ENCODE measurements at places on chromosomes 11 and 22.

- H3K27me3 ChIP-seq, result no peaks in the 10 kb centered on the region
- no peak for DNase-seq
- no peaks in the 10 kb centered on the region for H3K36me3 ChIP-seq
- H3K4me3 ChIP-seq, result no peak overlapping the region
- no peaks in the 10 kb centered on the region for H3K4me1 ChIP-seq
Measured at GRCh38 chr22:32712644-32713355, 88.7 kb upstream of the TIMP3 start.

- H3K27ac ChIP-seq, result no peak within 1 kb of the TSS
- H3K36me3 ChIP-seq, result no peaks in the 10 kb centered on the region
- peaks cover 32% of the 10 kb centered on the region for H3K27me3 ChIP-seq
Measured at GRCh38 chr22:50261615-50262459, at the start of gene MAPK12. Gene MAPK12, minus strand, starts transcription at chr22:50261683. Its CDS starts 174 bp downstream, at chr22:50261509.

- H3K4me1 ChIP-seq, result no peaks in the 10 kb centered on the region
- no peaks in the 10 kb centered on the region for H3K36me3 ChIP-seq
- H3K27me3 ChIP-seq, result no peaks in the 10 kb centered on the region
- H3K27ac ChIP-seq, result no peak overlapping the region
- no peak overlapping the region for H3K4me3 ChIP-seq
Measured at GRCh38 chr22:17829695-17830042, 55.4 kb upstream of the BID start.

GRCh38 chr11:18769802-18770456, 21.7 kb downstream of the PTPN5 start:
- H3K4me1 ChIP-seq, result peaks cover 27% of the 10 kb centered on the region
- H3K4me3 ChIP-seq, result no peak overlapping the region
- peak; percentile 64 for DNase-seq
- H3K36me3 ChIP-seq, result no peaks in the 10 kb centered on the region
- H3K27me3 ChIP-seq, result no peaks in the 10 kb centered on the region

DNA sequence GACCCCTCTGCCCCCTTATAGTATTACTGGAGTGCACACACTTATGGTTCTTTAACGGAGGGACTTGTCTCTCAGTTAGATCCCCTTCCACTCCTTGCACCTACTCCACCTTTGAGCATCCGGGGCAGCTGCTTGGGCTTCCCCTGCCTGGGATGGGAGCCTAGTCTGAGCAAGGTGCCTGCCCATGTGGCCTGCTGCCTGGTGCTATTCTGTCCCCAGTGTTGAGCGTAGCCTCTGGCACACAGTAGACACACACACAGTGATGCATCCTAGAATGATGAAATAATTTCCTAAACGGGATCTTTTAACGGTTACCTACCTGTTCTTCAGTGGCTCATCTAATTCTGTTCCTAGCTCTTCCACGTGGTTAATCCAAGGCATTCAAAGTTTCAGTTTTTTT, 22.4 kb downstream of the PPFIA1 start:
- H3K27me3 ChIP-seq, result no peaks in the 10 kb centered on the region
- no peak overlapping the region for H3K27ac ChIP-seq
- H3K36me3 ChIP-seq, result peaks cover 35% of the 10 kb centered on the region
- no peak overlapping the region for H3K4me3 ChIP-seq
- no peak for DNase-seq

DNA sequence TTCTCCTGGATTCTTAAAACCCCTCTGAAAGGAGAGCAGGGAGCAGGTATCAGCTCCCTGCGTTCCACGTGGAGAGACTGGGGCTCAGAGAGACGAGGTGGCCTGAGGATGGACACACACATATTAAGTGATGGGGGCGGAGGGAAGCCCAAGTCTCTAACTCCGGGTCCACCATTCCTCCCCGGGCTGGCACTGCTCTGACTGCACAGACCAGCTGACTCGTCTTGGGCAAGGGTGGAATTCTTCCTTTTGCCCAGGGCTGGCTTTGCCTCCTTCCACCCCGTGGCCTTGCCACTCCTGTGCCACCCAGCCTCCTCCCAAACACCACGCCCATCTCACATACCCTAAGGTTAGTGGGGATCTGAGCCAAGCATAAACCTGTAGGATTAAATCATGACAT, 65.0 kb downstream of the BUD13 start:
- H3K4me1 ChIP-seq, result peaks cover 30% of the 10 kb centered on the region
- H3K36me3 ChIP-seq, result no peaks in the 10 kb centered on the region
- peaks cover 39% of the 10 kb centered on the region for H3K27me3 ChIP-seq
- no peak overlapping the region for H3K27ac ChIP-seq
- DNase-seq, result no peak
- peak overlapping the region; percentile 46 for H3K4me3 ChIP-seq

DNA sequence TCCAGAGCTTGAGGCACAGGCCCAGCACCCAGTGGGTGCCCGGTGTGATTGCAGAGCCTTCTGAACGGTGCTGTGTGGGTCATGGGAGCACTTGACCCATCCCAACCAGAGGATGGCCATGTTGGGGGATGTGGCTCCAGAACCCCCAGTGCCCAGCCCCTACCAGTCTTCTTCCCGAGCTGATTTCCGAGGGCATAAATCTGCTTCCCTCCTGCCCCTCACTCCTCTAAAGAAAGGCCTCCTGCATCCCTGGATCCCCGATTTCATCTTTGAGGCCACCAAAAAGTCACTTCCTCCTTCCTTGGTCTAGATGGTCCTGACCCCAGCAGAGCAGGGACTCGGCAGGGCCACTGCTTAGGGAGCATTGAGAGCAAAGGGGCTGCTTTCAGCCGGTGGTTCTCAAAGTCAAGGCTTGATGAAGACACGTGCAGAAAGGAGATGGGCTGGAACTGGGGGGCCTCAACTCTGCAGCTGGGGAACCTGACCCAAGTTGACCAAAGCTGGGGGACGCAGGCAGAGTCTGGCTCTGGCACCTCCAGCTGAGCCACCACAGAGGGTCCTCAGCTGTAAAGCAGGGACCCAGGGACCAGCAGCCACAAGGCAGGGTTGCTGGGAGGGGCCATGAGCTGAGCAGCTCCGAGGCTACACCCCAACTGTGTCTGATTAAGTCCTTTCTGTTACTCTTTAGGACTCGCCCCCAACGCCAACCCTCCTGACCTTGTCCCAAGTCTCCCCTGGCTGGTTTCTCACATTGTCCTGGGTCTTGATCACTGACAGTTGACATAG, 56.6 kb downstream of the LINC01488 start:
- H3K27ac ChIP-seq, result no peak overlapping the region
- H3K27me3 ChIP-seq, result no peaks in the 10 kb centered on the region
- no peaks in the 10 kb centered on the region for H3K4me1 ChIP-seq
- H3K4me3 ChIP-seq, result no peak overlapping the region
- no peak for DNase-seq

GRCh38 chr11:31246451-31247165, 122.9 kb downstream of the DCDC1 start:
- no peak for DNase-seq
- H3K27ac ChIP-seq, result no peak overlapping the region
- H3K36me3 ChIP-seq, result no peaks in the 10 kb centered on the region
- H3K4me1 ChIP-seq, result peaks cover 47% of the 10 kb centered on the region
- no peaks in the 10 kb centered on the region for H3K27me3 ChIP-seq

DNA sequence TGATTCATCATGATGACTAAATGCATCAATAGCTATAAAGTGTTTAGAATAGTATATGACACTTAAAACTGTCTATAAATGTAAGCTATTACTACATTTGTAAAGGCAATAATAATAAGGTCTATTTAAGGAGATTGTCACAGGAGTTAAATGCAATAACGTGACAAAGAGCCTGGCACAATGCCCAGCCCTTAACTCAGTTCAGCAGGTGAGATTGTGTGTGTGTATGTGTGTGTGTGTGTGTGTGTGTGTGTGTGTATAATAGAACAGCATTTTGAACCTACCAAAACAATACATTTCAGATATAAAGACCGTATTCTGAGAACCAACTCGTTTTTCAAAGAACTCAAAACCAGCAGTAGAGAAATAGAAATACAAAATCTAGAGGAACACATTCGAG, 177.5 kb downstream of the MYO18B start:
- H3K4me1 ChIP-seq, result peaks cover 28% of the 10 kb centered on the region
- no peak overlapping the region for H3K4me3 ChIP-seq

DNA sequence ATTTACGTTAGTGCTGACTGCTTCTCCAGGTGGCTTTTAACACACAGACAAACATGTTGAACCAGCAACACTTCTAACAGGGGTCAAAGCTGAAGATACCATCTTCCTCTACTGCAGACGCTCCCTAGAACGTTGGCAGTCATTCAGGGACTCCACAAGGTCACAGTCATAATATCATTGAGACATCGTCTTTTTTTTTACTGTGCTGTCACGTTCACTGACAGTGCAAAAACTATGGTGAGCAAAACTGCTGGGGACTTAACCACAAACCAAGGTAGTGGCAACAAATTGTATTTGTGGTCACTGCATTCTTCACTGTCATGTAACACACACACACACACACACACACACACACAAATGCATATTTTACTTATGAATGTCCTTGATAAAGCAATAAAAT, 244.9 kb downstream of the CASP12 start:
- no peak overlapping the region for H3K27ac ChIP-seq
- no peak overlapping the region for H3K4me3 ChIP-seq
- peaks cover 7% of the 10 kb centered on the region for H3K4me1 ChIP-seq
- no peaks in the 10 kb centered on the region for H3K27me3 ChIP-seq

GRCh38 chr11:76837696-76838677, 22.7 kb upstream of the ACER3 start:
- DNase-seq, result peak; percentile 8
- H3K27me3 ChIP-seq, result no peaks in the 10 kb centered on the region
- no peaks in the 10 kb centered on the region for H3K36me3 ChIP-seq
- no peak overlapping the region for H3K27ac ChIP-seq
- H3K4me1 ChIP-seq, result 0 out of 2 replicates have a peak, but pooled peaks cover 5% of the 10 kb centered on the region
- H3K4me3 ChIP-seq, result no peak overlapping the region

DNA sequence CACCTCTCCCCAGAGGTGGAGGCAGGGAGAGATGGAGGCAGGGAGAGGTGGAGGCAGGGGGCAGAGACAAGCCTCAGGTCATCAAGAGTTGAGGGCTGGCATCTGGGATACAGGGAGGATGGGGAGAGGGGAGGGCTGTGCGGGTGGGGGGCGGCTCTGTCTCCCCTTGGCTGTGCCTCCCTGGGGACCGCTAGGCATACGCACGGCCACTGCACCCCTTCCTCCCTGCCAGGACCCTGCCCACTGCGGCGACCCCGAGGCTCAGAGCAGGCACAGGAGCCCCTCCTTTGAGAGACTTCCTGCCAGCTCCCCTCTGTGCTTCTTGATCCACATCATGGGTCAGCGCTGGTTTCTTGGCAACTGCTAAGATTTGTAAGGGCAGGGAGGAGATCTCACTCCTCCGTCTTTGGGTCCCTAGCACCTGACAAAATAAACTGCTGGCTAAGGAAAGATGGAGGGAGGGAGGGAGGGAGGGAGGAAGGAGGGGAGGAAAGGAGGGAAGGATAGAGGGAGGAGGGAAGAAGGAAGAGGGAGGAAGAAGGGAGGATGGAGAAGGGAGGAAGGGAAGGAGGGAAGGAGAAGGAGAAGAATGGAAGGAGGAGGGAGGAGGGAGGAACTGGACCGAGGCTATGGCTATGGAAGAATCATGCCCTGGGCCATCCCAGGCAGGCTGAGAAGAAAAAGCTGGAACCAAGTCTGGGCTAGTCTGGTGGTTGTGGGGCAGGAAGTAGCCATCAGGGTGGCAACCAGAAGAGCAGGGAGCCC, 18.5 kb downstream of the PRR33 start:
- H3K4me1 ChIP-seq, result no peaks in the 10 kb centered on the region
- DNase-seq, result no peak
- H3K36me3 ChIP-seq, result no peaks in the 10 kb centered on the region
- H3K27ac ChIP-seq, result no peak overlapping the region

GRCh38 chr11:120168960-120169681, 31.2 kb upstream of the TRIM29 start:
- H3K4me3 ChIP-seq, result peak overlapping the region; percentile 76
- no peaks in the 10 kb centered on the region for H3K36me3 ChIP-seq
- H3K4me1 ChIP-seq, result peaks cover 6% of the 10 kb centered on the region
- no peak overlapping the region for H3K27ac ChIP-seq

DNA sequence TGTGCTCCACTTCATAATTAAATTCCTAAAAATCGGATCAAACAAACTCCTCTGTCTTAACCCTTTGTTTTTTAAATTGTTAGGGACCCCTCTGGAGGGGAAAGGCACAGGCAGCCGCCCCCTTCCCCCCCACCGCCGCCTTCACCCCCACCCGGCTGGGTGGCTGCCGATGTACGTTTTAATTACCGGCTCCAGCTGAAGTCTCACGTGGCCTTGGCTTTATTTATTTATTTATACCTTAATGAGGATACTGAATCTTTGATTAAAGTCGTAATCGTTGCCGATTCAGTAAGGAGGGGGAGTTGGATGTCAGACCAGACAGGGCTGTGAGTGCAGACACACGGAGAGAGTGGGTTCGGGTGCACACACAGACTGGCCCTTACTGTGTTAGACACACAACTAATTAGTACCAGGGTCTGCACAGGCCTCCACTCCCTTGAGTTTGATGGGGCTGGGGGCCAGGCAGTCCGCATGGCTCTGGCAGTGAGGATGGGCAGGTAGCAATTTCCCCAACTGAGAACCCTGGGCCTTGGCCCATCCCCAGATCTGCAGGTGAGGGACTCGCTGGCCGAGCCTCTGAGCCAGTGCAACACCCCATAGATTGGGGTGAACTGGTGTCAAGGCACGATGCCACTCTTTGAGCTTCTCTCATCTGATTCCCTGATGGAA, 51.3 kb upstream of the NNMT start:
- no peak overlapping the region for H3K4me3 ChIP-seq
- H3K36me3 ChIP-seq, result no peaks in the 10 kb centered on the region
- no peak for DNase-seq
- H3K4me1 ChIP-seq, result no peaks in the 10 kb centered on the region
- no peaks in the 10 kb centered on the region for H3K27me3 ChIP-seq

GRCh38 chr11:111736181-111736590, 30.0 kb downstream of the PPP2R1B start:
- no peaks in the 10 kb centered on the region for H3K27me3 ChIP-seq
- H3K4me3 ChIP-seq, result no peak overlapping the region
- DNase-seq, result no peak
- peaks cover 5% of the 10 kb centered on the region for H3K4me1 ChIP-seq
- peaks cover 4% of the 10 kb centered on the region for H3K36me3 ChIP-seq
- H3K27ac ChIP-seq, result no peak overlapping the region

GRCh38 chr22:43001271-43002201, 13.4 kb downstream of the PACSIN2 start:
- peak overlapping the region; percentile 14 for H3K27ac ChIP-seq
- H3K4me1 ChIP-seq, result peaks cover 67% of the 10 kb centered on the region
- H3K36me3 ChIP-seq, result no peaks in the 10 kb centered on the region
